ENCODE measurements at places on chromosomes 16 and 17.

DNA sequence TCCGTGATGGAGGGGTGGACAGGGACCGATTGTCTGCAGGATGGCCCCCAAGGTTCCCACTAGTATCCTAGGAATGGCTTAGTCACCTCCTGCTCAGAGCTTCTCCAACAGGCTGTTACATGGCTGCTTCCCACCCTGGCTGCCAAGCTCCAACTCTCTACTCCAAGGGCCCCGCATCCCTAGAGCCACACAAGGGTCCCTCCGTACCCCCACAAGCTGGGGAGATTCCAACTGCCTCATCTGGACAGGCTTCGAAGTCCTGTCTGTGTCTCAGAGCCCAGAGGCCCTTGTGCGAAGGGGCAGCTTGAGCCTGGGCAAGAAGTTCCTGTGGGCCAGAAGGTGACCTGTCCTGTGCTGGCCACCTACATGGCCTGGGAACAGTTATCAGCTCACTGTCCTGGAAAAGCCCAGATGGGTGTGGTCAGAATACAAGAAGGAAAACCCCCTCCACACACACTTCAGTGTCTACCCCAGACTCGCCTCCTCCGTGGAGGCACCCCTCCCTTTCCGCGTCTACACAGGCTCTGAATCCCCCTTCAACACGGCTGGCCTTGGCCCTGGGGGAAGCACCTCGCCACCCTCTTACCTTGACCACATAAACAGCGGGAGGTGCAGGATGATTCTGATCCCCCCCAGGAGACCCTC, 586 bp downstream of the MEAK7 start:
- peak; percentile 30 for DNase-seq

- DNase-seq, result no peak
These were observed 549.0 kb downstream of the HS3ST4 start for GRCh38 chr16:26240807-26241206.

DNA sequence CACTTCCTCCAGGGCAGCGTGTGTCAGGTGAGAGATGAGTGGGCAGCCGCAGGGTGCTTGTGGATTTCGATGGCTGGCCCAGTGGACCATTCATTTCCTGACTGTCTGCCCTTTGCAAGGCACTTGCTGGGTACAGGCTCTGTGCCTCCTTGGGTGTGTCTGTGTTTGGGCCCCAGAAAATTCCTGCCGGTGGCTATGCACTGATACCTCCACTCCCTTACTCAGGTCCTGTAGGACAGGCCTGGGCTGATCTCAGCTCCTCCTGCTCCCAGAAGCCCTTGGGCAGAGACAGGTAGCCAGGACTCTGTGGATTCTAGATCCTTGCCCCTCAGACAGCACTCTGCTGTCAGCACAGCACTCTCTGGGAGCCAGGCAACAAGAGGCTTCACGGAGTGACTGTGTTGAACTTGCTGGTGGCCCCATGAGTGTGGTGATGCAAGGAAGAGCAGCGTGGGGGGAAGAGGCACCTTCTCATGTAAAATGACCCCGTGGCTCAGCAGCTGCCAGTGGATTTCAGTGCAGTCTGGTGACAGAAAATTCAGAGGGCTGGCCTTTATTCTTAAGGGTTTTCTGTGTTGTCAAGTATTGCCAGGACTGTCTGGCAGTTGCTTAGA, 29.0 kb downstream of the PGS1 start:
- DNase-seq, result no peak

DNA sequence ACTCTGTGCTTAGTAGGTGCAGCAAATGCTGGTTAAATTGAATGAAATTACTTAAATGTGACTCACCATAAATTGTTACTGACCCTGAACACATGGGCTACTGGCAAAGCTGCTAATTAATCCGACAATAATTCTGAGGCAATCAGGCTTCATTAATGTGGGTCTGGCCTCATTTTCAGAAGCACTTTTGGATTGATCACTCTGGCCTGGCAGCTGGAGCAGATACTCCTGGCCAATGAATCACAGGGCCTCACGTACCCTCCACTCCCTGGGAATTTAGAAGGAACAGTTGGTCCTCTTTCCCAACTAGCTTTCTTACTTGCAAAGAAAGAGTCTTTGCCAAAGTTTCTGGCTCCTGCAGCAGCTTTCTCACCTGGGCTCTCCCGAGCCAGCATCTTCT, 162.0 kb upstream of the ZKSCAN2 start:
- DNase-seq, result no peak

Data from H7 (cell line).